ENCODE measurements at places on chromosomes 3 and 15.

DNA sequence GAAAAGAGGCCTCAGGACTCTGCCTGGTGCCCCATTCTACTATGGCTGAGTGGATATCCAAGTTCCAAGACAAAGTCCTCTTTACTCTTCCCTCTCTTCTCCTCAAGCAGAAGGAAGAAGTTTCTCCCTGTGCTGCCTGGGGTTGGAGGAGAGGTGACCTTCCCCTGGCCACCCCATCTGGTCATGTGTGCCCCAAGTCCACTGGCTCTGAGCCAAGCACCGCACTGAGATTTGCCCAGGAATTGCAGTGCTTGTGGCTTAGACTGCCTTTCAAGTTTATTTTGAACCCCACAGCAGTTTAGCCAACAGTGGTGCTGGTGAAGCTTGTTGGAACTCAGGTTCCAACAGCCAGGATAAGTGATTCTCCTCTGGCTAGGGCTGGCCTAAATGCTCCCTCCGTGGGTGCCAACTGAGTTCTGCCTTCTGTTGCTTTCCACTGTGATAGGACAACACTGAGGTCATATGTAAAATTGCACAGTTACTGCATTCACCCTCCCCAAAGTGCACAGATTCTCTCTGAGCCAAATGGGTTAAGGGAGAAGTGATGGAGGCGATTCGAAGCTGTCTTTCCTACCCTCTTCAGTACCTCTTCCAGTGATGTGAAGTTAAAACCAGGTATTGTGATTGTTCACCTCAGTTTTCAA, 69.9 kb downstream of the TMCO5A start:
- DNase-seq, result no peak

- no peak for DNase-seq
Observed at GRCh38 chr3:151871639-151872468, 1.6 kb upstream of the SUCNR1 start.

DNA sequence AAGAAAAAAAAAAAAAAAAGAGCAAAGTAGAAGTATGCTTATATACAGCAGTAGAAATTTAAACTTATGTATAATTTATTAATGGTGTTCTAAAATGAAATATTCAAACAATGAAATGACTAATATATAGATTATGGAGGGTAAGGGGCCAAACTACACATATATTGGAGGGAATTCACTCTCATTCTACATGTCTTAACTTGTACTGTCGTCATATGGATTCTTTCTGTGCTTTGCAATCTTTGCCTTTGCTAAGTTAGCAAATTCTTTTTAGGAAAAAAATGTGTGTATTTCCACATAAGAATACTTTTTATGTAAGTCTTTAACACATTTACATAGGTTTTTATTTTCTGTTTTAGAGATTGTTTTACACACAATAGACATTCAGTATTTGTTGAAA, 118.9 kb upstream of the MBNL1 start:
- no peak for DNase-seq

DNA sequence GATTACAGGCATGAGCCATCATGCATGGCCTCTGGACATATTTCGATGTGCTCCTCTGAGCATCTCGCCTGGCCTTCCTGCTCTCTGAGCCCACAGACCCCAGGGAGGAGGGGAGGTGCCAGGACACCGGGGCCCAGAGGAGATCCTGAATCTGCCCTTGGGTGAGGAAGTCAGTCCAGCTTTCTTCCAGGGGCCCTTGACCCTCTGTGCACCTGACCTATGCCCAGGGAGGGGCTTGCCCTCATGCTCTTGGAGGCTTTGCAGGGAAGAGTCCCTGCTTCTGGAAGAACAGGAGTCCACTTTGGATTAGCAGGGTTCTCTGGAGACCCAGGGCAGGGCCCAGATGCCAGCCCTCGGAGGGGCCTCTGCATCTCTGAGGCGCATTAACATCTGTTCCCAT, 1.4 kb downstream of the ACSBG1 start:
- DNase-seq, result no peak

GRCh38 chr3:12716605-12717151, 42.4 kb downstream of the TMEM40 start:
- DNase-seq, result no peak

GRCh38 chr15:70035719-70036077, 62.0 kb downstream of the TLE3 start:
- DNase-seq, result no peak

- DNase-seq, result no peak
Observed at GRCh38 chr3:144380849-144381248, 409.2 kb downstream of the DIPK2A start.

DNA sequence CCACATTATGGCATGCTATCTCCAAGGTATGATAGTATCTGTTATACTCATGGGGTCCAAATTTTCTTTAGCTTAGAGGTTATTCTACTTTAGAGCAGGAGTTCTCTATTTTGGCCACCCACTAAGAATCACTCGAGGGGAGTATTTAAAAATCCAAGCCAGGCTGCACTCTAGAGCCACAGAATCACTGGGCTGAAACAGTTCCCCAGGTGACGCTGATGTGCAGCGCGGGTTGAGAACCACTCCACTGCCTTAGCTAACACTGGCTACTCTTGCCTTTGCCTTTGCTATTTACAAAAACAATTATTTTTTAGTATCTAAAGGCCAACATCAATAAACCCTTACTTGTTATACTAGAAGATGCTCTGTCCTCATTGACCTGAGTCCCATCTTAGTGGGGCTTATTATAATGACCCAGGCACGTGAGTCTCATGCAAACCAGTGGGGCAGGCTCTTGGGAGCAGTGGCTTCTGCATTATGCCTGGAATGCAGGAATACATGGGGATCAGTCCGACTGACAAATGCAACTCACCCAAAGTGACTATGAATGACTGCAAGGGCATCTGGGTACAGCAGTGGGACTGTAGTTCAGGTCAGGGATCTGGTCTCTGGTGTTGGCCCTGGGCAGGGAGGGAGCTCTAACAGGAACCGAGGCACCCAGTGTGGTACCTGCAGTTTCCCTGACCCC, 21.7 kb upstream of the CGNL1 start:
- DNase-seq, result no peak

DNA sequence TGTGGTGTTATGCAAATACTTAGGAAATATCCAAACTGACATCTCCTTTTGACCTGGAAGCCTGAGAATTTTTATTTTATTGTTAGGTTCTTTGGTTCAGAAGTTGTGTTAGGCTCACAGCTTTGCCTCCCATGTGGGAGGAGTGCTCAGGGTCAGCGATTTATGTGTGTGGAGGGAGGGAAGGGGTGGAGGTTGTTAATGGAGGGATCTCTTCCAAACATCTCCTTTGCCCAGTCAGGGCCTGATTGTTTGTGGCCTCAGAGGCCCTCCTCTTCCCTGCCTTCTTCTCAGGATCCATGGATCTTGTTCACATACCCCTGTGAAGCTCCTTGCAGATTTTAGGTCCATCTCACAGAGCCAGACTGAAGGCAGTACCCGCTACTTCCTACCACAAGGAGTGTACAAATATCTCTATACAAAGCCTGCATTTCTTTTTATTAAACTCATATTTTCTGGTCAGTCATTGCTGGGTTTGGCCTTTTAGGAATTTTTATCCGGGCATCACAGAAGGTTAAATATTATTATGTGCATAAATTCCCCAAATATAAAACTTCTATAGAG, 40.3 kb downstream of the BBX start:
- no peak for DNase-seq

DNA sequence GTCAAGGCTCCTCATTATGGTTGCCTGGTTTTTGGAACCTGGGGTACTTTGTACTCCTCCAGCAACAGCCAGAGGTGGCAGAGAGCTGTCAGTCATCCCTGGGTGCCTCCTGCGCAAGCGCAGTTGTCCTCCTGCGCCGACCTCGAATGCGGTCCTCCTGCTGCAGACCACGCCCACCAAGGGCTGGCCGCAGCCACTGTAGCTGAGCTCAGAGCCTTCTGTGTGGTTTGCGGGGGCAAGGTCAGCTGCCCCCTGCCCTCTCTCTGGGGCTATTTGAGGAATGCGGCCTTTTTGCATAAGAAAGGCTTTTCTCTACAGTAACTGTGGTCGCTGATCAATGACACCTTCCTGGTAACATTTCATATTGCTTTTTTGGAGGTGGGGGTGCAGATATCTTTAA, 131.3 kb upstream of the SNRPN start:
- no peak for DNase-seq

DNA sequence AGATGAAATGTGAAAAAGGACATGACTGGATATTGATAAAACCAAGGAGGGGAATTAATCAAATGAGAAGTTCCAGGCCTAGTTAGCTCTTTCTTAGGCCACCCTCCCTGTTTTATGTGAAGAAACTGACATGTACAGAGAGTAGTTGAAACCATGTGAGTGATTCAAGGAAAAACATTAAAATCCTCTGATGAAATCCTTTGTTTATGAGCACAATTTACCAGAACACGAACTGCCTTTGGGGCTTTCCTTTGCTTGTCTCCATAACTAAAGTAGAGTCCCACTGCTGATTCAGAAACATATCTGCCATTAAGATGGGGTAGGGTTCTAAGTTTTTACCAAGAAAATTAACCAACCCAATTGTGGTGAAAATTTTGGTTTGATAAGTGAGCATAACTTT, 558.3 kb downstream of the NR2F2 start:
- DNase-seq, result no peak

DNA sequence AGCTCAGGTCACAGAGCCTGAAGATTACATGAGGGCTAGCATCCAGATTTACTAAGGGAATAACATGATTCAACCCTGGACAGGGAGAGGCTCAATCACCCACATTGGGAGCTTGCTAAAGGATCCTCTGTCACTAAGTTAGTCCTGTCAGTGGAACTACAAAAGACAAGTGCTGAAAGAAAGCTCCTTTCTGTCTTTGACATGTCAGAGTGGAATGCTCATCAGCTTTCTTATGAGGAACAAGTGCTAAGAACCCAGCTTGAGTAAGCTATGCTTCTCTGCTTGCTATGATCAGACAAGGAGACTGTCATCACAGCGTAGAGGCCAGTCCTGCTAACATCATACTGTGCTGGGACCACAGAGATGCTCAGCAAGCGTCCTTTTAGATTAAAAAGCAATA, 74.5 kb downstream of the MB21D2 start:
- no peak for DNase-seq

- no peak for DNase-seq
Observed at GRCh38 chr15:90979582-90979981, 14.8 kb downstream of the PRC1 start.

DNA sequence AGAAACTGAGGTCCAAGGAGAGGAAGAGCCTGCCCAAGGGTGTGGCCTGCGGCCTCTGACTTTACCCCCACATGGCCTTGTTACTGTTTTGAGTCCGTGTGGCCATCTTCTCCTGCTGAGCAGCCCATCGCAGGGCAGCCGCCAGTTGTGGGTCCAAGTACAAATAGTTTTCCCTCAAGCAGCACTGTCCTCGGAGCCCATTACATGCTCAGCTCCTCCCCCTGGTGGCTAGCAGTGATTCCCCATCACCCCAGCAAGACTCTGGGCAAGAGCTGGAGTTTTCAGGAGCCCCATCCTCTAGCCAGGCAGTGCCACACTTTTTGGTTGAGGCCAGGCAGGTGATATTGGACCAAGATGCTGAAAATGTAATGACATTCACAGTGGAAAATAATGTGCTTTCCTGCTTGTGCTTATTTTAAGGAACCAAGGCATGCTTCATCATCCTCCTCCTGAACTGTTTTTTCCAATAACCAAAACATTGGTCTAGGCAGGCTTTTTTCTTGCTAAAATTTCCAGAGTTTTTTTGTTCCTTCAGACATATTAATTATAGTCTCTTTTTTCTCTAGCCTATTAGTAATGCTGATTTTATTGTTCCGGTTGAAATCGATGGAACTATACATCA, 23.2 kb upstream of the VILL start:
- DNase-seq, result peak; percentile 48

GRCh38 chr3:41525303-41526064, 326.2 kb downstream of the CTNNB1 start:
- DNase-seq, result no peak

GRCh38 chr15:84961114-84961452, 20.6 kb upstream of the PDE8A start:
- DNase-seq, result no peak

DNA sequence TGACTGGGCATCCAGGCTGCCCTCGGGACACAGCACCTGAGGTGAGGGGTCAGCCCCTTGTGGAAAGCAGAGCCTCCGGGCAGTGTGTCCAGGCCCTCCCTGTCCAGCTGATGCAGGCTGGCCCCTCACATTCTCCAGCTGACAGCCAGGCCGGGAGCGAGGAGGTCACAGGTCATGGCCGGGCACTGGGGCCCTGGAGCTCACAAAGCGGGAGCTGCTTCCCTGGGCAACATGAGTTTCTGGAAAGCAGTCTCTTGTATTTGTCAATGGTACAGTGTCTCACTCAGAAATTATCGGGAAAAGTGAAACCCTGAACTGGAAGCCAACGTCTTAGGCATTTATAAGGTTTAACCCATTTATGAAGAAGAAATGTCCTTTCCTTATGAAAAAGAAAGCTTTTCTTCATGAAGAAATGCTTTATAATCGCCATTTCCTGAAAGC, 118.5 kb downstream of the OPA1 start:
- DNase-seq, result no peak

DNA sequence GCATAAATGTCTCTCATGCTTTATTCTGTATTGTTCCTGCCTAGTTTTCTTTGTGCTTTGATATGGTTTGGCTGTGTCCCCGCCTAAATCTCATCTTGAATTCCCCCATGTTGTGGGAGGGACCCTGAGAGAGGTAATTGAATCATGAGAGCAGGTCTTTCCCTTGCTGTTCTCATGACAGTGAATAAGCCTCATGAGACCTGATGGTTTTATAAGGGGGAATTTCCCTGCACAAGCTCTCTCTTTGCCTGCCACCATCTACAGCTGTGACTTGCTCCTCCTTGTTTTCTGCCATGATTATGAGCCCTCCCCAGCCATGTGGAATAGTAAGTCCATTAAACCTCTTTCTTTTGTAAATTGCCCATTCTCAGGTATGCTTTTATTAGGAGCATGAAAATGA, 1596.6 kb downstream of the SI start:
- DNase-seq, result no peak

GRCh38 chr15:70308011-70308734, 210.5 kb upstream of the TLE3 start:
- no peak for DNase-seq

GRCh38 chr3:11622586-11623550, 20.8 kb downstream of the VGLL4 start:
- no peak for DNase-seq

GRCh38 chr3:39752751-39753150, 56.7 kb upstream of the MYRIP start:
- DNase-seq, result no peak
